ENCODE measurements at places on chromosomes 1 and 21.

DNA sequence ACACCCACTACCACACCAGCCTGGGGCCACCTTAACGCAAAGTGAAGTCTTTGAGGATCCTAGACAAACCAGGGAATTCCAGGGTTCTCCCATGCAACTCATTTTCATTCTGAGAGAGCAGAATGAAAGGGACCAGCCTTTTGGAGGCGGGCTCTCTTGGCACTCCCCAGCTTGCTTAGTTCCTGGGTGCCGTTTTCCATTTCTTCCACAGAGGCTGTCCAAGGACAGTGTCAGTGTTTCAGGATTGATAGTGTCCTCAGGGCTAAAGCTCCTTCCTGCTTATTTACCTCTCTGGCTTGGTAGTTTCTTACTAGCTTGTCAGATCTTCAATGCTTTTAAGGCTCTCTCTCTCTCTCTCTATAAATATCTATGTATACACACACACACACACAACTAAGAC, 30.1 kb upstream of the GNG4 start:
- DNase-seq = no peak

GRCh38 chr1:34808051-34808810, 15.4 kb downstream of the GJA4 start:
- DNase-seq = no peak

DNA sequence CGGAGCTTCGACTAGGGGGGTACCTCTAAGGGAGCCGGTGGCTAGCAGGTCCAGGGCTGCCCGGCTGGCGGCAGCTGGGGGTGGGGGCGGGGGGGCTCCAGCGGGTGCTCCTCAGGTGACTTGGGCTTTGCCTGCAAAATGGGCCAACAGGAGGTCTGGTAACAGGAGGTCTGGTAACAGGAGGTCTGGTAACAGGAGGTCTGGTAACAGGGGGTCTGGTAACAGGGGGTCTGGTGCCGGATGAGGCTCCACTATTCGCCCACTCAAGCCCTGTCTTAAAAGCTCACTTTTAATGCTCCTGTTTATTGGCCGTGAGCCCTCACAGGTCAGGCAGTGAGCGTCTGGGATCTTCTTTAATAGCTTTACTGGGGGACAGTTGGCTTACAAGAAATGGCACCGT, 40.4 kb upstream of the ACTRT2 start:
- DNase-seq = no peak

- no peak for DNase-seq
These were observed 16.6 kb upstream of the CACYBP start for GRCh38 chr1:174982971-174983689.

- DNase-seq = no peak
These were observed 48.1 kb downstream of the PRKCZ start for GRCh38 chr1:2098301-2098698.

- no peak for DNase-seq
These were observed 211.1 kb downstream of the MATN1 start for GRCh38 chr1:30511991-30512913.

GRCh38 chr21:28937737-28938136, 54.9 kb downstream of the LTN1 start:
- DNase-seq = no peak

DNA sequence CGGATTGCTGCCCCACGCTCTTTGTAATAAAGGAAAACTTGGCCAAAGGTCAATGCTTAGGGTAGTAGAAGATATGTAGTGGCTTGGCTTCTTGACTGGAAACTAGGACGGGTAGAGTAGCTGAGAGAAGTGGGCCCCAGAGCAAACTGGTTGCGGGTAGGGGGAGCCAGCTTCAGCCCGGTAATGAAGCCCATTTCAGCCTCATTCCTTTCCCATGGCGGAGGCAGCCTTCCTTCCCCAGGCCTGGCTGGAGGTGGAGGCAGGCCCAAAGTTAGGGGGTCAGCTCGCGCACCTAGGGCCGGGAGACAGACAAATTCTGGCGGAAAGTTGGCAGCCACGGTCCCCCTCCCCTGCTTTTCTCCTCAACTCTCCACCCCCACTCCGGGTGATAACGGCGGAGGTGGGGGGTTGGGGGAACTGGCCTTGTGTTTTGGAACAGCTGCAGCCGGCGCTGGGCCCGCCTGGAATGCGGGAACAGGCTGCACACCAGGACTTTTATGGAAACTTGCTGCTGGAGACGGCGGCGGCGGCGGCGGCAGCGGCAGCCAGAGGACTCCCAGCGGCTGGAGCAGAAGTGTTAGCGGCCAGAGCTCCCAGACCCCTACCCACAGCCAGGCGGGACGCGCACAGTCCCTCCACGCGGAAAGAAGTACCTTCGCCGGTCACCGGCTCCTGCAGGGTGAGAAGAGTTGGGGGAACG, at the start of gene NEXN:
NEXN (plus strand) TSS at position 544 of the 700 bp plus-strand sequence. CDS start 27,483 bp downstream, outside the sequence.
- DNase-seq = no peak

- DNase-seq = peak; percentile 25
These were observed 800 bp downstream of the DR1 start for GRCh38 chr1:93346421-93346993.

Data from activated T-cell treated with anti-CD3 and anti-CD28 coated beads for 4 hours (primary cell).